Cortex of kidney (tissue), 1 donor: ENCODE measurements at places on chromosomes 16 and 17.

DNA sequence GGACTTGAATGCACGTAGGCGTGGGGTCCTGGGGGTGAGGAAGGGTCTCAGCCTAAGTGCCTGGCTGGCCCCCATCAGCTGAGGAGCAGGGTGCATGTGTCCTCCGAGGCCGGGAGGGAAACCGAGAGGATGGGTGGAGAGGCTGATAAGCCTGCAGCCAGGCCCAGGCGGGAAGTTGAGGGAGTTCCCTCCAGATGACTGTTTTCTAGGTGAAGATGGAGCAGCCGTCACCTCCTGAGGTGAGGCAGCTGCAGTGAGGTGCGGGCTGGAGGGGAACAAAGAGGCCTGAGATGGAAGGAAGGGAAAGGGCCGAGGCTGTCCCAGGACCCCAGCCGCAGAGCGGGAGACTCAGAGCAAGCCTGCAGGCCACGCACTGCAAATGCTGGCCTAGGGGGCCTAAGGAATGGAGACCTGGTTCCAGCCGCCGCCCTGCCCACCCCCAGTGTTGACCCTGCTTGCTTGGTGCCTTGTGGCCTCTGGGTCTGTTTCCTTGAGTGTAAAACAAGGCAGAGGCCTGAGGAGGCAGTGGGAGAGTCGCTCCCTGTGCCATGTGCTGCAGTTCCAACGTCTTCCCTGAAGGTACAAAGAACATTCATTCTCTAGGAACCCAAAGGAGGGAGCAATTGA is 3.0 kb downstream of the PECAM1 start:
- DNase-seq = no peak

DNA sequence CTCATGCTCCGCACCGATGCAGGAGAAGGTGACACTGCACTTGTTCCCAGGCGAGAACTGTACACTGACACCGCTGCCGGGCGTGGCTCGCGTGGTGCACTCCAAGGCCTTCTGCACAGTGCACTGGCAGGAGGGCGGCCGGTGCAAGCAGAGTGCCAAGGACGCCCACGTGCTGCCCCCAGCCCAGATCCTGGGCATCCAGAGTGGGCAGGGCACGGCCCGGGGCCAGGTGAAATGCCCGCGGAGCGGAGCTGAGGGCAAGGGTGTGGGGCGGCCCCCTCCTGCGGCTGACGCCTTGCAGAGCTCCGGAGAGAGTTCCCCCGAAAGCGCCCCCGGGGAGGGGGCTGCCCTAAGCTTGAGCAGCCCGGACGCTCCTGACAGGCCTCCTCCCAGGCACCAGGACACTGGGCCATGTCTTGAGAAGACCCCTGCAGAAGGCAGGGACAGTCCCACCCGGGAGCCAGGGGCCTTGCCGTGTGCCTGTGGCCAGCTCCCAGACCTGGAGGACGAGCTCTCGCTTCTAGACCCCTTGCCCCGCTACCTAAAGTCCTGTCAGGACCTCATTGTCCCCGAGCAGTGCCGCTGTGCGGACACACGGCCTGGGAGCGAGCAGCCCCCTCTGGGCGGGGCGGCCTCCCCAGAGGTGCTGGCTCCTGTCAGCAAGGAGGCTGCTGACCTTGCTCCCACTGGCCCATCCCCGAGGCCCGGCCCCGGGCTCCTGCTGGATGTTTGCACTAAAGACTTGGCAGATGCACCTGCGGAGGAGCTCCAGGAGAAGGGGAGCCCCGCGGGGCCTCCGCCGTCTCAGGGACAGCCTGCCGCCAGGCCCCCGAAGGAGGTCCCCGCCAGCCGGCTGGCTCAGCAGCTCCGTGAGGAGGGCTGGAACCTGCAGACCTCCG is 21.9 kb upstream of the JPT2 start:
- no peak for DNase-seq

DNA sequence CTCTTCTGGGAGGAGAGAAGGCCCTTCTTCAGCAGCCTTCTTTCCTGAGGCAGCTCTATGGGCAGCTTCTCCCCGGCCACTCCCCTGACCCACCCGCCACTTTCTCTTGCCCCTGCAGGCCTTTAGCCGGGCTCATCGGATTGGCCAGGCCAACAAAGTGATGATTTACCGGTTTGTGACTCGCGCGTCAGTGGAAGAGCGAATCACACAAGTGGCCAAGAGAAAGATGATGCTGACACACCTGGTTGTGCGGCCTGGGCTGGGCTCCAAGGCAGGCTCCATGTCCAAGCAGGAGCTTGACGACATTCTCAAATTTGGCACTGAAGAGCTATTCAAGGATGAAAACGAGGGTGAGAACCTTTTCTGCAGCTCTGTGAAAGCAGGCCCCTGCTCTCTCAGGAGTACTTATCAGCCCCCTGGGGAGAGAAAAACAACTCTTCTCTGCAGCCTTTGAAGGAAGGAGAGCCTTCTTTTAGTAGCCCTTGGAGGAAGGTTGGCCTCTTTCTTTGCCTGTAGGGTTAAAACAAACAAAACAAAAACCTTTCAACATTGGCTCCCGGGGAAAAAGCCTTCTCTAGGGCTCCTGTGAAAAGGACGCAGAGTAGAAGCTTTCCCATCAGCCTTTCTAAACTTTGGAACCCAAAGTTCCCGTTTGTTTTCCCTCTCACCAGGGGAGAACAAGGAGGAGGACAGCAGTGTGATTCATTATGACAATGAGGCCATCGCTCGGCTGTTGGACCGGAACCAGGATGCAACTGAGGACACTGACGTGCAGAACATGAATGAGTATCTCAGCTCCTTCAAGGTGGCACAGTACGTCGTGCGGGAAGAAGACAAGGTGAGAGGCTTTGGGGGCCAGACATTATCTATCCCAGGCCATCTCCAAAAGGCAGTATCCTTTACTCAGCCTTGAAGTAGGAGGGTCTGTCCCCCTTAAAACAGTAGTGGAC is 12.7 kb downstream of the RNF227 start:
- DNase-seq = no peak

GRCh38 chr17:879546-880442 is 97.6 kb downstream of the MRM3 start:
- no peak for DNase-seq

GRCh38 chr17:14452856-14453255 is 152.0 kb downstream of the HS3ST3B1 start:
- no peak for DNase-seq

- DNase-seq = no peak
Observed at GRCh38 chr17:56982312-56982711, 4.4 kb downstream of the SCPEP1 start.

DNA sequence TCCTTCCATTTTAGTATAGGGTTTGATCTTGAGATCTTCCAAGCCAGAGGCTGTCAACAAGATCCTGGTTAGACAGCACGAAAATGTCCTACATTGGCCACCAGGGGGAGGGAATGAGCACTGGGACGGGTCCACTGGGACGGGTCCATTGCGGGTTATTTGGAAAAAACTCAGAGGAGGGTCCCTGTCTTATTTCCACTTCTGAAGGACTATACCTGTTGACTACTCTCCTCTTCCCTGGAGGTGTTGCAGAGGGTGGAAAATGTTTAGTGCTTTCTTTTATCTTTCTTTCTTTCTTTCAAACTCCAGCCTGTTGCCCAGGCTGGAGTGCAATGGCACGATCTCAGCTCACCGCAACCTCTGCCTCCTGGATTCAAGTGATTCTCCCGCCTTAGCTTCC is 2.5 kb downstream of the TTLL6 start:
- DNase-seq = no peak

DNA sequence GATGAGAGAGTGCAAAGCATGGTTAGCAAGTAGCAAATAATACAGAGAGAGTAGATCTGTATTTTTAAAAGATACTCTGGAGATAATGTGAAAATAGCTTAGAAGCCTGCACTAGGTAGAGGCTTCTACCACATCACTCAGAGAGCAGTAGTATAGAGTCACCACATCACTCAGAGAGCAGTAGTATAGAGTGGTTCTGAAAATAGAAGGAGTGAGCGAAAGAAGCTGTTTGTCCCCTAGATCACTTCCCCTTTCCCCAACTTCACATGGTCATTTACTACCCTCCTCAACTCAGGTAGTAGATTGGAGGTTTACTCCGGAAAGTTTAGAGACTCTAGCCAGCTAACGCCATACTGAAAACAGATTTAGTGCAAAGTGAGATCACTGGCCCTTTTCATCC is 17.1 kb downstream of the DGKE start:
- no peak for DNase-seq

- DNase-seq = no peak
Observed at GRCh38 chr16:18983565-18984434, at the start of gene TMC7. TMC7 (plus strand) TSS chr16:18983934; CDS start chr16:18984064, 130 bp downstream.

DNA sequence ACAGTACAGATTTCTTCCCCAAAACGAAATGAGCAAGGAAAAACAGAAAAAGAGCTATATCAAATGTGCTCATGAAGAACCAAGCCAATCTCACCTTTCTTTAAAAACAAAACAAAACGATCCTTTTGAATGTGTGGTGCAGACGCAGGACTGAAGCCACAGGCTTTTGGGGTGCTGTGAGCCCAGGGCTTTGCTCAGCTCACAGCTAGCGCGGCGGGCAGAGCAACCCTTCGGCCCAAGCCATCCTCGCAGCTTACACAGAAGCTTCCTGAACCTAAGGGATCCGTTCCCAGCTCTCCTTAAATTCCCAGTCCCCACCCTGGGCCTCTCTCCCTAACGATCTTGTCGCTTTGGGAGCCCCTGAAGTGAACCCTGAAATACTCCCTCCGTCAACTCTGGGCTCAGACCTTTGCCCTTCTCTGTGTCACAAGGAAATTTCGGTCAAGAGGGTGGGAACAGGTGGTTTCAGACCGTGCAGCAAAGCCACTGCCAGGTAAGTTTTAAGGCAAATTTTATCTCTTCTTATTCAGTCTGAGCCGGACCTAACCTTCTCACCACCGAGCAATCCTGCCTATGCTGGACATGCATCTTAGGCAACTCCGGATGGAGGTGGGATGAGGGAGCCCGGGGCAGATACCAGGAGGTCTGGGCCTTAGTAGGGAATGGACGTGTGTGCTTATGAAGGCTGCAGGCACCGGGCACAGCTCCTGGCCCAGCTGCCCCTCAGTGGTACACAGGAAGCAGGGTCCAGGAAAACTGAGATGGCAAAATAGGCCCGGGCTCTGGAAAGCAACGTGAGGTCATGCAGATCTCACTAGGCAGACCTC is 52.0 kb downstream of the COTL1 start:
- no peak for DNase-seq

- DNase-seq = no peak
Observed at GRCh38 chr17:19302791-19303331, 59.7 kb downstream of the B9D1 start.

DNA sequence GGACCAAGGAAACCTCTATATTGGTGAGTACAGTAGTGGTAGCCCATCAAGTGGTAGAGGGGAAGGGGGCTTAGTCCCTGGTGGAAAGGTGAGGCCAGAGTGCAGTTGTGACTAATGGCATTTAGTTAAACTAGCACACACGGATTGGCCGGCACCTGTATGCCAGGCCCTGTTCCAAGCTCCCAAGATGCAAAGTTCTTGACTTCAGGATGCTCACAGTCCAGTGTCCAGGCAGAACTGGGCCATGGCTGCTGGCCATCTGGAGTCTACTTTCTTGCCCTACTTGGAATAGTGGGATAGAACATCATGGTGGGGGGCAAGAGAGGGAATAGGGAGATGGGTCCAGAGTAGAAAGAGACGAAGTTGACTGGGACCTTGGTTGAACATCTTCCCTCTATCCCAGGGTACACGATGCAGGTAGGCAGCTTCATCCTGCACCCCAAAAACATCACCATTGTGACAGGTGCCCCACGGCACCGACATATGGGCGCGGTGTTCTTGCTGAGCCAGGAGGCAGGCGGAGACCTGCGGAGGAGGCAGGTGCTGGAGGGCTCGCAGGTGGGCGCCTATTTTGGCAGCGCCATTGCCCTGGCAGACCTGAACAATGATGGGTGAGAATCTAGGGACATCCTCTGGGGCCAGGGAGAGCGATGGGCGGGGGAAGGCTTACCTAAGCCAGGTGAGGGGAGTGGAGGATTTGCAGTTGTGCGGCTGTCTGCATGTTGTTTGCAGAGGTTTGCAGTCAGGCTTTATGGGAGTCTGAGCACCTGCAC is 15.2 kb downstream of the ITGA3 start:
- DNase-seq = no peak

DNA sequence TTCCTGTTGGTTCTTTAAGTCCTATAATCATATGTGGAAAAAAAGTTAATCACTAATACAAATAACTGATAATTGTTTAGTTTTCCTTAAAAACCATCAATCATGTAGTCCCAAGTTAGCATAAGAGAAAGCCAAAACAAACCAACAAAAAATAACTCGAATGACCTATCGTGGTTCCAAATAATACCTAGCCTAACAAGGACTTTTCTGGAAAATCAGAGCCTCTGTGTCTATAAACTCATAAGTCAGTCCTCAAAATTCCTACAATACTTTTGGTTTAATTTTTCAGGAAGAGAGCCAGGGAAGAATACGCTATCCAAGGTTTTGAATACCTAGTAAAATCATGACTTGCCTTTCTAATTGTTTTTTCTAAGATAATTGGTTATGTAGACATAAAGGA is 975.3 kb upstream of the SOX9 start:
- no peak for DNase-seq

DNA sequence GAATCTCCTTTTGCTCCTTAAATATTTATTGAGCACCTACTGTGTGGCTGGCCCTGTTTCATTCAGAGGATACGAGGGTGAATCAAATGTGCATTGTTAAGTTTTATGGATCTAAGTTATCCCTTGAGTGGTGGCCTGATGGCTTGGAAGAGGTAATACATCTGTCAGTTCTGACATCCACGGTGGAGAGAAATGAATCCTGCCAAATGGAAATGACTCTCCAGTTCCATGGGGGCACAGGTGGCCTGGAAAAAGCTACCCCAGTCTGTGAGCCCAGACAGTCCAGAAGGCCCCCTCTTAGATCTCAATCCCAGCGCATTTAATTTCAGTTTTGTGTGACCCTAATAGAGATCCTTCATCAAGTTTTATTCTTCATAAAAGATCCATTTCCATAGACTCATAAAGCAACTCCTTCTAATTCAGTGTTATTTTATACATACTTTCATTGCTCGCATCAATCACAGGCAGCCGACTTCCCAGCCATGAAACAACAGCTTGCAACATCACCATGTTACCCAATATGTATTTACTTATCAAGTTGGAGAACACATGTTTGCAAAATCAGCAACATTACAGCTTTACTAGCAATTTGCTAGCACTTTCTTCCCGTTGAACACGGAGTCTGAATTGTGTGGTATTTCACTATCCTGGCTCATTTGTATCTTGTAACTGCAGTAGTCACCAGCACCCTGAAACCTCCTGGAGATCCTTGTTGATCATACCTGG is 334.8 kb upstream of the HSBP1 start:
- DNase-seq = no peak

DNA sequence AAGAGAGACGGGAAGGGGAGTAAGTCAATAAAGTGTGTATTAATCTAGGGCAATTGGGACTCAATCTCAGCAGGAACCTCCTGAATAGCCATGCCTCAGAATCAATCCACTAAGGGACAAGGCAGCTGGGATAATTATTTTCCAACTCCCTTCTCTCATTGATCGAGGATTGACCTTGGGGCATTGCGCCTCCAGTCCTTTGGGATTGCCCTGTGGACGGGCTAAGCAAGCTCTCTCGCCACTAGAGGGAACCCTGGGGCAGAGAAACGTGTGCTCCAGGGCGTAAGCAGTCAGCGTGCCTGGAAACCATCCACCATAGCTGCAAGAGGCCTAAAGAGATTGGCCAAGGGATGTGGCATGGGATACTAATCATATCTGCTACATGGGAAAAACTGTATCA is 53.9 kb upstream of the ERCC4 start:
- DNase-seq = no peak
